ENCODE measurements at places on chromosomes 13 and 19.

DNA sequence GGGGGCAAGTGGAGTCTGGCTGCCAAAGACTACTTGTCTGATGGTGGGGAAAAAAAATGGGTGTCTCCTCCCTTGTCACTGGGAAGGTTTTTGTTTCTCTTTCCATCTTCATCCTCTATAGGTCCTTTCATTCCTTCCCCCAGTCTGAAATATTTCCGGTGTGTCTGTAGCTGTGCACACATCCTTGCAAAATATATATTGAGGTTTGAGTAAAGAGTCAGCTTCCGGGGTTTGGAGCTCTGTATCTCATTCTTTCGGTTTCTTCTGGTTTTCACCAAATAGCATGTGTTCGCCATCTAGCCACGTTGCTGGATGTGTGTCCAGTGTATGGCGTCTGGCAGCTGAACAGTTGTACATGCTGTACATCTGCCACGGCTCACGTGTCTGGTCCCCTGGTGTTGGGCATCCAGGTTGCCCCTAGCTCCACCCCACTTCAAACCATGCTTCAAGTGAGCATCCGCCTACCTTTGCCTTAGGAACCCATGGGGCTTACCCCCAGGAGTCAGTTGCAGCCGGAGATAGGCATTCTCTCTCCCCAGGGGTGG is 142.2 kb downstream of the SIPA1L3 start:
- no peak for DNase-seq

- no peak for DNase-seq
Observed at GRCh38 chr19:28718909-28719308, 494.0 kb downstream of the UQCRFS1 start.

- no peak for DNase-seq
Observed at GRCh38 chr19:23541991-23542390, 145.0 kb downstream of the ZNF675 start.

DNA sequence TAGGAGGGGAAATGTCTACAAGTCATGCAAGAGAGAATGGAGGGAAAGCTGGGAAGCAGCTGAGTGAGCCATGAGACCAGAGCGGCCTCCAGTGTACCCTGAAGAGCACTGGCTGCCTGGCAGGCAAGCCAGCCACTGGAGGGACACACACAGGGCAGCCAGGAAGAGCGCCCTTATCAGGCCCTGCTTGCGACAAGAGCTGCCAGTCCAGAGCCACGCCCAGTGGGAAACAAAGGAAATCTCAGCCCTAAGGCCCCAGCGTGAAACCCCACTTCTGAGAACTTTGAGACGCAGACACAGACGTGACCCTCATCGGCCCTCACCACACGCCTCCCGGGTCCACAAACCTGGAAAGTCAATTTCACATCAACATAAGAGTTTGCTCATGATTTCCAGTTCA is 105.0 kb downstream of the STK24 start:
- DNase-seq = no peak

DNA sequence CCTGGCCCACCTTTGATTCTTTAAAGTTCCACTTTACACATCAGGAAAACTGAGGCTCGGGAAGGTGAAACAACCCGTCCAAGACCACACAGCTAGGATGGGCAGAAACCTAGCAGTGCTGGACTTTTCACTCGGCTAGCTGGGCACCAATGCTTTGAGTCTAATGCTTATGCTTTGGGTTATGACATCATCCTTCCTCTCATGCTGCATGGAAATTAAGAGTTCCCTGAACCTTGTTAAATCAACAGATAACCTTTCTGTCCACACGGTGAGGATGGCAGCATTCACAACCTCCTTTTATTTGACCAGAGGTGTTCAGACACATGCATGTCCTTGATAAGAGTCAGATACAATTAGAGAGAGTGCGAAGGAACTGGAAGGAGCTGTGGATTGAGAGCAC is 138.4 kb downstream of the UQCRFS1 start:
- no peak for DNase-seq

- DNase-seq = peak; percentile 74
Observed at GRCh38 chr19:18520848-18521691, 800 bp downstream of the ELL start.
